ENCODE measurements at places on chromosomes 6 and 20.
A peak's percentile ranks its signal among the peaks of the same experiment; 100 is the strongest.

GRCh38 chr6:24743265-24743943, 24.4 kb upstream of the C6orf62 start:
- no peak for DNase-seq

DNA sequence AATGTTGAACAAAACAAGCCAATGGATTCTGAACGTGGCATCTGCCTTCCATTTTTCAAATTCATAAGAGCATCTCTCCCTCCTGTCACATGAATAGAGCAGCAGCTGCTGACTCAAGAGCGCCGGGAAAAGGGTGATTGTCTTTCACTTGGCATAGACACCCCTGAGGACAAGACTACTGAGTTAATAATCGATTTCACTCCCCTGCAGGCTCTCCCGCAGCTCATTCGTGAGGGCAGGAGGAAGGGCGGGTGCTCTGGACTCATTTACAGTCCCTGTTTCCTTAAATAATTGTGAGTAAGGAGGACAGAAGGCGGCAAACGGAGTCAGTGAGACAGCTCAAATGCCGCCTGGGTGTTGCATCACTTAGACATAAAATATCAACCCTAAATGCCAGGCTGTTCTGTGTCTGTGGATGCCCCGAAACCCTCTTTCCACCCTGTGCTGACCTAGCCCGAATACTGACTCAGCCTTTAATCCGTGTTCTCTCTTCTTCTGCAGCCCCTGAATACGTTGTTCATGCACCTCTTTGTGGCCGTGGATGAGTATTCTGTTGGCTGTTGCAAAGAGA, 21.6 kb downstream of the CFAP61 start:
- peak; percentile 84 for DNase-seq

DNA sequence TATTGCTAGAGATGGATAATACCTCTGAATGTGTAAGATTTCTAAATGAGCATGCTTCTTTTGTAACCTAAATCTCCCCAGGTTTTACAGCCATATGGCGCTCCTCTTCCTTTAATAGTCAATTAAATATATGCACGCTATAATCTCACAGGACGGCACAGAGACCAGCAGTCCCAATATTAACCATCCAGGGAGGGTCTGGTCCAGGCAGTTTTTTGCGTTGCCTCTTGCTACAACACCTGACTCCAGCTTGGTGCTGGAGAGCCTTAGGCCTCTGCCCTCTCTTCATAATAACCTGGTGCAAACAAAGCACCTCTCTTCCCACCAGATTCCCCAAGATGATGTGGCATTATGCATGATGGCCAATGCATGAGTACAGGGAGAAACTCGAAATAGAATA, 183.4 kb downstream of the LY86 start:
- peak; percentile 95 for DNase-seq

GRCh38 chr6:111642463-111643158, 36.9 kb upstream of the TRAF3IP2 start:
- DNase-seq = peak; percentile 72

DNA sequence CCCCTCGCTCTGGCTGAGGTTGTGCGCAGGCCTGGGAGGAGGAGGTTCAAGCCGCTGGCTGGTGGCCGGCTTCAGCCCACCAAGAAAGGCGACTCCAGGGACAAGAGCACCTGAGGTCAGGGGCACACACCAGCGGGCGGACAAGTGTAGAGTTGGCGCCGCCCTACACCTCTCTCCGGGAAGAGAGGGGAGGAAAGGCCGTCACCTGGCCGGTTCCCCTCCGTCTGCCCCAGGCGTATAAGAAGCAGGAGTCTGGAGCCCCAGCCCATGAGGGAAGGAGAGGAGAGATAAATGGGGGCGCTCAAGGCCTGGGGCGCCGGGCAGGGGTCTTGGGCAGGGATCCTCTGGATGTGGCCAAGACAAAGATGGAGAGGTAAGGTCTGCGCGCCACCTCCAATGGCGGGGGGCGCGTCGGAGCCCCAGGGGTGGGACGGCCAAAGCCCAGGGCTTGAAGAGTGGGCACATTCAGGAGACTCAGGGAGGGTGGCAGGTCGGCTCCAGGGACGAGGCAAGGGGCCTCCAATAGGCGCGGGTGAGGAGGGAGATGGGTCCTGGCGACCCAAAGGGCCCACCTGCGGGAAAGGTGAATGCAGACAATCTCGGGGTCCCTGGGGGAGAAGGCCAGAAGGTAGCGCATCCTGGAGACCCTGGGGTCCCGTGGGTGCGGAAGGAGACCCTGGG, 826 bp downstream of the RIMS4 start:
- no peak for DNase-seq

DNA sequence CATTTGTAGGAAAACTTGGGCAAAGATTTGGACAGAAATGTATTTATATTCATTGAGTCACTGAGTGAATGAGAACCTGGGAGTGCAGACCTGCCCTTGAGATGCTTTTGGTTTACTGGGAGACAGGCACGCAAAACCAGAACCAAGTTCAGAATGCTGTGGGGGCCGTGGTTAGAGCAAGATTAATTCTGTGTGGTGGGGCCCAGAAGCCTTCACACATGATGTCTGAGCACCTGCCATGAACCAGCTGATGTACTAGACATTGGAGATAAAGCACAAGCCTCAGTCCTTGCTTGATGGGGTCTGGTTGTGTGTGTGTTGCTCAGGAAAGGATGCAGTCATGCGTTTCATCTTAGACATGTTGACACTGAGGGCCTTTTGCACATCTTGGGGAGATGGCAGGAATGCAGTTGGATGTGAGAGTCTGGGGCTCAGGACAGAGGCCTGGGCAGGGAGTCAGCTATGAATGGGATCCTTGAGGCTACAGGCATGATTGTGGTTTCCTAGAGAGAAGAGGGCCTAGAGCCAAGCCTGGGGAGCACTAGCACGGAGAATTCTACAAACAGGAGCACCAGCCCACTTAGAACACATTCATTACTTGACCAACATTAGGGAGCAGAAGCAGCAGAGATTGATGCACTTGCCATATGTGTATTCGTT, 114.3 kb upstream of the TMEM181 start:
- DNase-seq = peak; percentile 8

- no peak for DNase-seq
Measured at GRCh38 chr20:4667371-4667773, 54.3 kb upstream of the PRND start.

DNA sequence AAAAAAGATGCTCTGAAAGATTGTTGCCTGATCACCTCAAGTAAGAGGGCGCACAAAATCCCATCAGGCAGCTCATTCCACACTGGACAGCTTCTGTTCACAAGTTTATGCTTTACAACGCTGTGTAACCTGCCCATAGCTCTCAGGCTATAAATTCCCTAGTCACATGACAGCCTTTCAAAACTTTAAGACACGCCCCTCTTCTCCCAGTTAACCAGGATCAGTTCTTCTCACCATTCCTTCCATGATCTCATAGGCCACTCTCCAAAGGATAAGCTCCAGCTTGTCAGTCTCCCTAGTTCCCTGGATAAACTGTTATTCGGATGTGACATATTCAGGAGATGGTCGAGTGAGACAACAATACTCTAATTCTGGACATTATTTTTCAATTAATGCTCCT, 15.0 kb downstream of the ADNP start:
- DNase-seq = no peak

GRCh38 chr6:5054245-5054873, 30.8 kb upstream of the PPP1R3G start:
- no peak for DNase-seq

GRCh38 chr6:30877419-30878262, 6.7 kb upstream of the DDR1 start:
- peak; percentile 54 for DNase-seq

Measured in NCI-H524 (cell line).